ENCODE measurements at places on chromosomes 4 and X.

DNA sequence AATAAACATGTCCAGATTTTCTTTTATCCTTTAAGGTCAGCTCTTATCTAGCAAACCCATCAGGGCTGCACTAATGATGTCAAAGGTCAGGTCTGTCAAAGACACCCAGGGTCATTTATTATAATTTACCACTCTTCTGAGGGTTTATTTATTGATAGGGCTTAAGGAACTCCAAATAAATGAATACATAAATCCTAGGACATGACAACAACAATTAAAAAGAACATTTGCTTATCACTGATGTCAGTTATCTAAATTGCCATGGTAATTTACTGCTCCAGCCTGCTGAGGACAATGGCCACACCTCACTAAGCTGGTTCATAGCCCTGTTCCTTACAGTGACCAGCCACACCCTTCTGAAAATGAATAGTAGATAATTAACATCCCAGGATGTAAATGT, 317.1 kb downstream of the UNC5C start:
- no peak for DNase-seq

- no peak for DNase-seq
These were observed 4.5 kb upstream of the TNIP3 start for GRCh38 chr4:121168446-121169281.

GRCh38 chr4:10066670-10067651, 45.7 kb upstream of the SLC2A9 start:
- no peak for DNase-seq

GRCh38 chr4:156968479-156968984, 3.1 kb downstream of the PDGFC start:
- DNase-seq = peak; percentile 43

DNA sequence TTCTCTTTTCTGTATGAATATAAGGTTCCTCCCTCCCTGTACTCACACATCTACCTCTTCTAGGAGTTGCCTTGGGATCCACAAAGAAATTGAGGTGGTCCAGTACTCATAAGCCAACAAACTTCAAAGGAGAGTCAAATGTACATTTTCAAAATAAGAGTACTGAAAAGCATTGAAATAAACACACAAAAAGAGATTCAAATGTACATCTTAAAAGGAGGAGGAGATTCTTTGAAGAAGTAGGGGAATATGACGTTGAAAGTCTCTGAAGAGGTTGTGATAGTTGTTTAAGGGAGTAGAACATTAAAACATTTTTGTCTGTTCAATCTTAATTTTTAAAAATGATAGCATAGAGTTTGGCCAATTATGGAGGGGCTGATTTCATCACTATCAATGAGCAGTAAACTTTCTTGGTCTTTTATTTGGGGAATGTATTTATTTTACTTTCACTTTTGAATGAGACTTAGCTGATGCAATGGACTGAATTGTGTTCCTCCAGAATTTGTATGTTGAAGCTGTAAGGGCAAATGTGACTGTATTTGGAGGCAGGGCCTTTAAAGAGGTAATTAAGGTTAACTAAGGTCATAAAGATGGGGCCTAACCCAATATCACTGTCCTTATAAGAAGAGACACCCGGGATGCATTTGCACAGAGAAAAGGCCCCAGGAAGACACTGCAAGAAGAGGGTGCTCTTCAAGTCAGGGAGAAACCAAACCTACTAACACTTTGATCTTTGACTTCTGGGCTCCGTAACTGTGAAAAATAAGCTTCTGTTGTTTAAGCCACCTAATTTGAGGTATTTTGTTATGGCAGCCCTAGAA, 226.3 kb upstream of the PGRMC2 start:
- no peak for DNase-seq

DNA sequence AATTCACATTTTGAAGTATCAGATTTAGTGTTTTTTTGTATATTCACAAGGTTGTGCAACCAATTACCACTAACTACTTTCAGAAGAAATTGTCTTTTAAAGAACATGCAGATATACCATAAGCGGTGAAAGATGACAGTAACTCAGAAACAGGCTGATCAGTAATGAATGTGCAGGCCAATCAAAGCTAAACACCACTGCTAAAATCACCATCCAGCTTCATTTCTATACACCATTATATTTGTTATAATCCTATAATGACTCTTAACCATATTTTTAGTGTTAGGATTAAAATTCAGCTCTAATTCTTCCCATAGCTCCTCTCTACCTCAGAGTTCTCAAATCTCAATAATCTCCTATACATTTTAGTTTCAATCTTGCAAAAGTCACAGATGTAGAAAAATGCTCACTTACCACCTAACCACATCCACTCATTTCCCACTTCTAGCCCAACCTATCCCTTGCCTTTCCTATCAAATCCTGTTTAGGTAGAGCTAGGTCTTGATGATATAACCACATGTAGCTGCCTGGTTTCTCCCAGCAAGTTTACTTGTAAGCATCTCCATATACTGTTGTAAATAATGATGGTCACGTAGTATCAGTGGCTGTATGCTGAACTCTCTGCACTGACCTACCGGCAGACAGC, 16.6 kb downstream of the COQ2 start:
- DNase-seq = no peak

Data from MG63 (cell line).